Gastroesophageal sphincter (tissue), 4 donors: ENCODE measurements at places on chromosomes 11 and 22. TPM values are rescaled to one million over a fixed set of nuclear protein-coding genes. Genes with fewer than 3 reads are reported as not detected.

- ATAC-seq: no peak
These were observed 25.8 kb upstream of the ST3GAL4 start for GRCh38 chr11:126329644-126330211.

GRCh38 chr11:38305682-38306081, 1707.6 kb upstream of the RAG2 start:
- no peak for ATAC-seq

CYP2D6 gene
- total RNA-seq: not detected

PRG3 gene
- total RNA-seq: not detected

DNA sequence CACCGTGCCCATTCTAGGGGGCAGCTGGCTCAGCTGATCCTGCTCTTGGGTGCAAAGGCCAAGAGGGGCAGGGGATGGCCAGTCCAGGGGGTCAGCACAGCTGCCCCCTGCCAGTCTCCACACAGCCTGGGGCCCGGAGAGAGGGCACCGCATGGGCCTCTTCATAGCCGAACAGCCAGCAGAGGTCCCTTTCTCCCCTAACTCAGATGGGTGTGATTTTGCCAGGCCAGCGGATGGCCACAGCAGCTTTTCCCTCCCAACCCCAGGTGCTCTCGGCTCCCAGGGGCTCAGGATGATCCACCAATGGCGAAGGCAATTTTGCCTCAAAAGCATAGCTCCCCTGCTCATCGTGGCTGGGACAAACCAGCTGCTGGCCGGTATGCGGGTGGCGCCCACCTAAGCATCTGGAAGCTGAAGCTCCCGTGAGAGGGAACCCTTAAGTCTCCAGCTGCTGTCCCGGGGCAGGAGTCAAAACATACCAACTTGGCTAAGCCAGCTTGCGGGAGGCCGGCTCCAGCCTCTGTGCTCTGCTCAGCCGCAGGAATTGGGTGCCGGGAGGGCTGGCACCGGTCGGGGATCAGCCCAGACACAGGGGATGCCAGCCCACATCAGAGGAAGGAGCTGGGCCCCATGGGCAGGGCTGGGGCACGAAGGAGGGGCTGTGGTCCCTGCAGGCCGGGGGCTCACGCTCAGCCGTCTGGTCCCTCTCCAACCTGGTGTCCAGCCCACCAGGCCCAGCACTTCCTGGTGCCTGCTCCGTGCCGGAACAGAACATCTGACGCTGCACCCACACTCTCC, 30.5 kb upstream of the GNB1L start:
- ATAC-seq: no peak

DNA sequence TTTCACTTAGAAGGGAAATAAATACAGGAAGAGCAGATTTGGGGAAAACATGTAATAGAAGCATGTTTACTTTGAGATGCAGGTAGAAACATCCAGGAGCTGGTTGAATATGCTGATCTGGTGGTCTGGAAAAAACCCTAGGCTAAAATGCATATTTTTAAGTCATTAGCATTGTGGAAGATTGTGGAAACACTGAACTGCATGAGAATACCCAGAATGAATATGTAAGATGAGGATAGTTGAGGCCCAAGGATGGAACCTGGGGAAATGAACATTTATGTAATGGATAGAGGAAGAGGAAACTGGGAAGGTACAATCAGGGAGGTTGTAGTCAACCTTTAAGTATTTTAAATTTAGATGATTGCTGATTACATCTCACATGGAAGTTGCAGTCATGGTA, 269.4 kb downstream of the DDX10 start:
- no peak for ATAC-seq

AGBL2 gene
- 2.3 TPM for total RNA-seq

SCN3B gene
- 2.7 TPM for total RNA-seq

FDXACB1 gene
- 0.94 TPM for total RNA-seq

DNA sequence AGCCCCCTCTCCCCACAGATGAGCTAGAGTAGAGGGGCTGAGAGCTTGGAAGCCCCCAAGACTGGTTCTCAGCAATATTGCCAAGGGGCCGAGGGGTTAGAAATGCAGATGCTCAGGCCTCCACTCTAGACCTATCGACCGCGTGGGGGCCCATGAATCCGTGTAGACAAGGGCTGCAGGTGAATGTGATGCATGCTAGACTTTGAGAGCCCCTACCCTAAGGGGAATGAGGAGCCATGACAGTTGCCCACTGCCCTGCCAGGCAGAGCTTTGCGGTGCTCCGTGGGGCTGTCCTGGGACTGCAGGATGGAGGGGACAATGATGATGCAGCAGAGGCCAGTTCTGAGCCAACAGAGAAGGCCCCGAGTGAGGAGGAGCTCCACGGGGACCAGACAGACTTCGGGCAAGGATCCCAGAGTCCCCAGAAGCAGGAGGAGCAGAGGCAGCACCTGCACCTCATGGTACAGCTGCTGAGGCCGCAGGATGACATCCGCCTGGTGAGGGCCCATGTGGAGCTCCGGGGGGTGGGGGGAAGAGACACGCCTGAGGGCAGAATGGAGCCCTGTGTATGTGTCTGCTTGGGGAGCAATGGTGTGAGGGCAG, 1.3 kb downstream of the SSH3 start:
- no peak for ATAC-seq

GRCh38 chr11:11691296-11692151, 69.7 kb upstream of the GALNT18 start:
- ATAC-seq: no peak

CASP1 gene
- 12.8 TPM for total RNA-seq

GRCh38 chr11:45635907-45636306, 29.5 kb downstream of the CHST1 start:
- no peak for ATAC-seq

MAPK8IP1 gene
- 17.5 TPM for total RNA-seq

MS4A2 gene
- 1.2 TPM for total RNA-seq

RELT gene
- 3.0 TPM for total RNA-seq
